ENCODE measurements at places on chromosomes 5 and 9. TPM values are rescaled to one million over a fixed set of nuclear protein-coding genes. Genes with fewer than 3 reads are reported as not detected.

GRCh38 chr5:122394284-122394930, 82.4 kb downstream of the SNCAIP start:
- DNase-seq = no peak

Gene PDLIM4
- total RNA-seq = not detected

Gene PFN3
- total RNA-seq = not detected

- DNase-seq = no peak
These were observed 8.5 kb downstream of the BAAT start for GRCh38 chr9:101376111-101376848.

- no peak for DNase-seq
These were observed 21.3 kb downstream of the NAIF1 start for GRCh38 chr9:128045831-128046230.

DNA sequence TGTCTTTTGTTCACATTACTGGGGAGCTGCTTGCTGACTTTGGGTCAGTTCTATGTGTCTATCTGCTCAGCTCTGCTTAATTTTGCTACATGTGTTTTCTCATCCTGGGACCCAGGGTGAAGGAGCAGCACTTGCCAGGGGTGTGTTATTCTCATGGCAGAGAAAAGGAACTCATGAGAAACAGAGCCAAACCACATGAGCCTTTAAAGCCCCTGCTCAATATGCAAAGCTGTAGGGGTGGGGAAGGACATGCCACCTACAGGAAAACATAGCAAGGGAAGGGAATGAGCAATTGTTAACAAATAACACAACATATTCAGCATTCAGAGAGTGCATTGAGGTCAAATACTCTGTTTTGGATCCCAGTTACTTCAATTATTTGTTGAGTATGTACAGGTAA, 290.9 kb downstream of the CDK5RAP2 start:
- DNase-seq = no peak

Gene S100Z
- total RNA-seq = 0.22 TPM

GRCh38 chr5:172801179-172801671, 30.2 kb upstream of the DUSP1 start:
- no peak for DNase-seq

DNA sequence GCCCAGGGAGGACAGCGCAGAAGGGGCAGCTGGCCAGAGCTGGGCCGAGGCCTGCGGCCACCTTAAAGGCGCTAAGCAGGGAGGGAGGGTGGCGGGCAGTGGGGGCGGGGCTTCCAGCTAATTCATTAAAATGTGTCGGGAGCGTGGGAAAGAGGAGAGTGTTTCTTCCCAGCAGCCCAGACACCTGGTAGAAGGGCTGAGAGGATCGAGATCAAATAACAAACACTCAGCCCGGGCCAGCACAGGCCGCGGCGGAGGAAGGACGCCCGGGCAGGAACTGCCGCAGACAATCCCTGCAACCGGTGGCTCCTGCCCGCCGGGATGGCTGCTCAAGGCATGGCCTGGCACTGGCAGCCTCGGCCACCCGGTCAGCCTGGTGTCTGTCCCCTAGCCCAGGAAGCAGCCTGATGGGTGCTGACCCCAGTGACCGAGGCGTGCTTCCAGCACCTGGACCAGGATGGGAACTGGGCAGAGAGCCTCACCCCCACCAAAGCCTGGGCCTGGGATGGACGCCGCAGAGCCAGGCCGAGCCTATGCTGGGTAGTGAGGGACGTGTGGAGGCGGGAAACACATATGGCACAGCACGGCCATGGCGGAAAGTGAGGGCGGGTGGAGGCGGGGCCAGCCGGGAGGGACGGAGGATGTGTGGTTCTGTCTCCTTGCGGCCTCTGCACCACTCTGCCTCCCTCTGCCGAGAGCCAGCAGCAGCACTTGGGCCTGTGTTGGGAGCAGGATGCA, 3.2 kb upstream of the NRARP start:
- peak; percentile 64 for DNase-seq

- no peak for DNase-seq
These were observed 180.0 kb upstream of the IL12B start for GRCh38 chr5:159510282-159510681.

DNA sequence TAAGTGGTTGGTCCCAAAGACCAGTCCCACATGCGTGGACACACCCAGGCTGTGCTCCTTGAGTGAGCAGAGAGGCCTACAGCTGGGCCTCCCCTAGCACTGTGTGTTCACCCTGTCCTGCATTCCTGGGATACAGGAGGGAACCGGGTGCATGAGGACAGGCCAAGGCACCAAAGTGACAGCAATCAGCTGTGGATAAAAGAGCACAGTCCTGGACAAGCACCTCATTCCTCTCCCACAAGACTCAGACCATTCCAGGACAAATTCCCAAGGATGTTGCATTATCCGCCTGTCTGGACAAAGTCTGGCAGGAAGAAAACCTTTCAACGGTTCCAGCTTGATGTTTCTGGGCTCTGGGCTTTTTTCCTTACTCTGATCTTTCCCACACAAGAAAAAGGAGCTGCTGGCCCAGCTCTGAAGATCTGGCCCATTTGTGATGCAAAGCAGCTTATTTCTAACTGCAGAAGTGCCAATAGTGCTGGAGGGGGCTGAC, 273.2 kb downstream of the ENC1 start:
- DNase-seq = no peak

- no peak for DNase-seq
These were observed 64.6 kb upstream of the ZFR start for GRCh38 chr5:32508806-32509805.

DNA sequence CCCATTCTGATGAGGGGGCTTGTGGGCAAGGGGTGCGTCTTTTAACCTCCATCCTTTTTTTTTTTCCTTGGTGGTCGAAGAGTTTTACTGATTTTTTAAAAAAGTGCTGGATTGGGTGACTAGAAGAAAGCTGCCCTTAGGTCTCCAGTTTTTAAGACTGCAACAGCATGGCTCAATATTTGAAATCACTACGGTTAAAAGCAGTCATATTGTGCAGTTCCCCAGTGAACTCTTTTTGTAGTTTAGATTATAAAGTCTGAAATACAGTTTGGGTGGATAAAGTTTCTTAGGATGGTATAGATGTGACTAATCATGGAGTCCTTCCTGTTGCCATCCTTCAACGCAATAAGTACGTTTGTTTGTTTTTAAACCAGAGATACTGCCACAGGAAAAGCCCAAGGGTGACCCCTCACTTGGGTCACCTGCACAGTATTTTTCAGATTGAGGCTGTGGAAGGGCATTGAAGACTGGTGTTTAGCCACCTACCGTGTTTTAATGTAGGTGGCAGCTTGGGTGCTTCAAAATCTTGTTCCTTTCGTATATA, 520 bp upstream of the DHFR start:
- DNase-seq = no peak

DNA sequence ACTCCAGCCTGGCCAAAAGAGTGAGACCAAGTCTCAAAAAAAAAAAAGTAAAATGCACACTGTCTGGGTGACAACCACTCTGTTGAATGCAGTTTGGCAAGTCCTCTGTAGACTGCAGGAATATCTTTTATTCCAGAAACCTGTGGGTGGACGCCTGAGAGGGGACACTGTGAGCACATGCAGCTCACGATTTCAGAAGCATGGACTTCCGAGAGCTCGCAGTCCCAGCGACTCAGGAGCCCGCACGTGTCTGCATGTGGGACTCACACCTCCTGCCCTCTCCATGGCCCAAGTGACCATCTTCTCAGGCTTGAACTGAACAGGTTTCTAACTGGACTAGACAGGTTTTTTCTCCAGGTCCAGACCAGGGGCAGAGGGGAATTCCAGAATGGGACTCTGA, 388.6 kb upstream of the IRX2 start:
- no peak for DNase-seq

- DNase-seq = no peak
These were observed 483.7 kb downstream of the ENC1 start for GRCh38 chr5:74156728-74157383.
